ENCODE measurements at places on chromosomes 2 and 18. TPM values are rescaled to one million over a fixed set of nuclear protein-coding genes. Genes with fewer than 3 reads are reported as not detected.

GRCh38 chr2:202060218-202060617 is 12.8 kb upstream of the KIAA2012 start:
- DNase-seq, result no peak

- no peak for DNase-seq
These were observed 13.3 kb downstream of the CTIF start for GRCh38 chr18:48552130-48552529.

DNA sequence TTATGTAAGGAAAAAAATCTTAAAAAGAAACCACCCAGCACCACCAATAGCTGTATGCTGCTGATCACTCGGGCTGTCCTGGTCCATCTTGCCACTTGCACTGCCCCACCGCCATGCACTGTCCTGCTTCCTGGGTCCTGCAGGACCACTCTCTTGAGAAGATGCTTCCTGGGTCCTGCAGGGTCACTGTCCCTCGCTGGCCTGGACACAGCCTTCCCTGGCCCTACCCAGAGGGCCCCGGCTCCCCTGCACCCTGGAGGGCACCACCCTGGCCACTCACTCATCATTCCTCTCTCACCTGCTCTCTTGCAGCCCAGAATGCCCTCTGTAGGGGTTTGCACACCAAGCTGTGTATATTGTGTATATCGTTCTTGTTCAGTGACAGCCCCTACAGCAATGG is 2.4 kb upstream of the OTOS start:
- DNase-seq, result peak; percentile 38

DNA sequence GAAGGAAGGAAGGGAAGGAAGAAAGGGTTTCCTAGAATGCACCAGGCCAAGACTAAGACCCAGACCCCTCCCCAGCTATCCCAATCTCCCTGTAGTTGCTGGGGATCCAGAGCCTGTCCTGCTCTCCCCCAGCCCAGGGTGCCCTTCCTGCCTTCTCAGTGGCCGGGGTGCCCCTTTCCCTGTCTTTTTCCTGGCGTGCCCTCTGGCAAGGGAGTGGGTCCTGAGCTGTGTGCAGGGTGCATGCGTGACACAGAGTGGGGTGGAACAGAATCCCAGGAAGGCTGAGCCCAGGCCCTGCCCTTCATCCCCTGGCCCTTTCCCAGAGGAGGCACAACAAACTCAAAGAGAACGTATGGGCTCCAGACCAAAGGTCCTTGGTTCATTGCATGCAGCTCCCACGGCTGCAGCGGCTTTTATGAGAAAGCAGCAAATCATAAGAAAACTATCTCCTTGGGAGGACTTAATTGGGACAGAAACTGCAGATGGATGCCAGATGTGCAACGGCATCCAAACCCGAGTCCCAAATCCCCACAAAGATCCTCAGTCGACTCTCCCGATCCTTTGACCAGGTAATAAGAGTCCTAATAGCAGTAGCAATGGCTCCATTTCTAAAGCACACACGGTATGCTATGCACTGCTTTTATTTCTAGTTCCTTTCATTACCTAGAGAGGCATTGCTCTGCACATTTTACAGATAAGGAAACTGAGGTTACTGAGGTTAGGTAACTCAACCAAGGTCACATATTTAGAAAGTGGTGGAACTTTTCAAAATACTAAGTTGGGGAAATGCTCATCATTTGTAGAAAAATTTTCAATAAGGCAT is 12.7 kb upstream of the ARID5A start:
- peak; percentile 41 for DNase-seq

DNA sequence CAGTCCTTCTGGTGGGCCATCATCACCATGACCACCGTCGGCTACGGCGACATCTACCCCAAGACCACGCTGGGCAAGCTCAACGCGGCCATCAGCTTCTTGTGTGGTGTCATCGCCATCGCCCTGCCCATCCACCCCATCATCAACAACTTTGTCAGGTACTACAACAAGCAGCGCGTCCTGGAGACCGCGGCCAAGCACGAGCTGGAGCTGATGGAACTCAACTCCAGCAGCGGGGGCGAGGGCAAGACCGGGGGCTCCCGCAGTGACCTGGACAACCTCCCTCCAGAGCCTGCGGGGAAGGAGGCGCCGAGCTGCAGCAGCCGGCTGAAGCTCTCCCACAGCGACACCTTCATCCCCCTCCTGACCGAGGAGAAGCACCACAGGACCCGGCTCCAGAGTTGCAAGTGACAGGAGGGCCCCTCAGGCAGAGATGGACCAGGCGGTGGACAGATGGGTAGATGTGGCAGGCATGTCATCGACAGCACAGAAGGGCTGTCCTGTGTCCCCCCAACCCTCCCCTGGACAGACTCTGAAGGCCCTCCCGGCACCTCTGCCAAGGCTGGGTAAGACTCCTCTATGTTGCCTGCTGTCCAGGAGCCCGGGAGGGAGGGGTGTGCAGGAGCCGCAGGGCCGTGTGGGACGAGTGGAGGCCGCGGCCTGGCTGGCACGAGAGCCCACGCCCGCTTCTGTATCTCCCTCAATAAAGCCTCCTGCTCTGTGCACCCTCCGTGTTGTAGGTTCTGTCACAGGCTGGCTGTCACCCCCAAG is 2.0 kb downstream of the KCNF1 start:
- peak; percentile 59 for DNase-seq

- DNase-seq, result no peak
These were observed 878.4 kb downstream of the CPS1 start for GRCh38 chr2:211434773-211435172.

GRCh38 chr2:172376505-172377125 is 50.8 kb upstream of the ITGA6 start:
- DNase-seq, result no peak

DNA sequence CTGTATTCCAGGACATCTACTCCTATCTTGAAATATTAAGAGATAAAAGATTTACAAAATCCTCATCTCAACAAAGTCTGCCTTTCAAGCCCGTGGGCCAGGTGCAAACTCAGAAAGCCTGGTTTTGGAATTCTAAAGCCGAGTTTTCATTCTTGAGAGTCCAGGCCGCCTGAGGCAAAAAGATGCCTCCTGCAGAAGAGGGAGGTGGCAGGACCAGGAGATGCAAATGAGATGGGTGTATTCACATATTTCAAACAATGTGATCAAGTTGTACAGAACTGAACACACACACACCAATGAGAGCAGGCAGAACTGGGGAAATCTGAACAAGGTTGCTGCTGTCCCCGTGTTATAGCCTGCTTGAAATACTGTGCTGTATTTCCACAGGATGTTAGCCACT is 7.7 kb upstream of the HS6ST1 start:
- no peak for DNase-seq

GRCh38 chr2:88870267-88870839 is 178.9 kb downstream of the RPIA start:
- DNase-seq, result no peak

DNA sequence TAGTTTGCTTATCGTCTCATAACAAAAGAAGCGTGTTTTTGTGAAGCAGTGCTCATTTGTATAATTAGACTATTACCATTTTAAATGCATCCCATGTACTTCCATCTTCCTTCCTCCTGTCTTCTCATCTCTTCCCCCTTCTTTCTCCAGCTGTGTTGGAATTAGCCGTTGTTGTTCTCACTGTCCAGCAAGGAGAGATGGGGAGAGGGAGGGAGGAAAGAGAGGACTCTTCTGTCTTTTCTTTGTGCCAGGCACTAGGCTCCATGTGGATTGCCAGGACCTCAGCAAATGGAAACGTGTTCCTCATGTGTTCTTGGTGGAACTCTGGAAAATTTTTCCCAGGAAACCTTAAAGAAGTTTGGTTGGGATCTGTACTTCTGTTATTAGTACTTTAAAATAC is 131.7 kb downstream of the PHLPP1 start:
- DNase-seq, result no peak

DNA sequence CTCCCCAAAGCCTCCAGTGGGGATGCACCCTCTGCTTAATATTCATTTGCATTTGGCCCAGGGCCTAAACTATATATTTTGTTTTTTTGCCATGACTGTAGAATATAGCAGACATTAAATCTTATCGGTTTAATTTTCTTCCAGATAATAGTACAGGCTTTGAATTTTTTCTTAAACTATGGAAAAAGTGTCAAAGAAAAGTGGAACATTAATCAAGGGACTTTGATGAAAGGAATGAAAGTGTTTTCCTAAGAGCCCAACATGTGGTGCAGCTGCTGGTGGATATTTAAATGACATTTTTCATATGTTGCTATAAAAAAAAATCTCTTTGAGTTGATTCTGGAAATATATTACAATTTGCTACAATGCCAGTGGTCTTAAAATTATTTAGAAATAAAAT is 346.8 kb downstream of the CYP26B1 start:
- no peak for DNase-seq

DNA sequence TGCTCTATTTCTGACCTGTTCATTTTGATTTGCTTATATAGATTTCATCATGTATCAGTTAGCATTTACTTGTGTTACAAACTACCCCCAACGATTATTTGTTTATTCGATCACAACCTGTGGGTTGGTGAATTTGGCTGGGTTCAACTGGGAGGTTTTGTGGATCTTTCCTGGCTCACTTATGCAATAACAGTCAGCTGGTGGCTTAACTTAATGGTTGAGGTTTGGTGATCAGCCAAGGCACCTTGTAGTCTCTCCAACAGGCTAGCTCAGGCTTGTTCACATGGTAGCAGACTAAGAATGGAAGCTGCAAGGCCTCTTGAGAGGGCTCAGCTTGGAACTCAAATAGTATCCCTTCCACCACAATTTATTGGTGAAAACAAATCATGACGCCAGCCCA is 5.4 kb upstream of the PUM2 start:
- DNase-seq, result no peak

- DNase-seq, result no peak
These were observed 46.2 kb downstream of the TFCP2L1 start for GRCh38 chr2:121238828-121239227.

DNA sequence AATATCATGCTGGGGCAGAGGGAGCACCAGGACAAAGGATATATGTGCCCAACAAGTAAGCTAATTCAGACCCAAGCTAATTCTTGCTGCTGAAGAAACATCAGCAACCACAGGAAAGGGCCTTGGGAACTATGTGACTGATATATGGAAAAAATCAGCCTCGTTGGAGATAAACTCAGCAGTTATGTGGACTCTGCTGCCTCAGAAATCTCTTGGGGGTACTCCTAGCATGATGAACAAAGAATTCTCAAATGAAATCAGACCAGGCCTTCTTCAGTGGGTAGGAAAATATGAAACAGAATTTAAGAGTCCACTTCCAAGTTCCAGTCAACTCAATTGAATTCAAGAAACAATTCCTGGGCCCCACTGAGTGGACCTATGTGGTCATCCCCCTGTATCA is 367.9 kb downstream of the TNS1 start:
- DNase-seq, result no peak

GRCh38 chr2:145112467-145112866 is 592.5 kb upstream of the ZEB2 start:
- DNase-seq, result no peak

- no peak for DNase-seq
These were observed 9.1 kb downstream of the MFSD6 start for GRCh38 chr2:190417045-190417842.

DNA sequence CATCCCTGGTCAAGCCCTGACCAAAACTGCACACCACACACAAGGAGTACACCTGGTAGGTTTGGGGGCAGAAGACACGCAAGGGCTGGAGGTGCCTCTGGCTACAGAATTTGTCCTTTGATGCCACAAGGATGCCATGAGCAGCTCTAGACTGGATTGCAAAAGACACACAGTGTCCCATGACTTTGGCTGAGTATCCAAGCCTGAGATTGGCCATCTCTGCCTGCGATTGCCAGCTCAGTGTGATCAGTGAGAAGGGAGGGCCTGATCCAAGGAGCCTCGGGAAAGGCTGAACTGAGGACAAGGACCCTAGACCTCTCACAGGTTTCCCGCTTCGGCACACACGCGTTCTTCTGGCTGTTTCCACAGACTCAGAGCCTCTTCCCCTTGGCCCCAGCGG is 60.0 kb upstream of the FOSL2 start:
- no peak for DNase-seq

GRCh38 chr2:202135091-202135874 is 62.2 kb downstream of the KIAA2012 start:
- DNase-seq, result peak; percentile 95

DNA sequence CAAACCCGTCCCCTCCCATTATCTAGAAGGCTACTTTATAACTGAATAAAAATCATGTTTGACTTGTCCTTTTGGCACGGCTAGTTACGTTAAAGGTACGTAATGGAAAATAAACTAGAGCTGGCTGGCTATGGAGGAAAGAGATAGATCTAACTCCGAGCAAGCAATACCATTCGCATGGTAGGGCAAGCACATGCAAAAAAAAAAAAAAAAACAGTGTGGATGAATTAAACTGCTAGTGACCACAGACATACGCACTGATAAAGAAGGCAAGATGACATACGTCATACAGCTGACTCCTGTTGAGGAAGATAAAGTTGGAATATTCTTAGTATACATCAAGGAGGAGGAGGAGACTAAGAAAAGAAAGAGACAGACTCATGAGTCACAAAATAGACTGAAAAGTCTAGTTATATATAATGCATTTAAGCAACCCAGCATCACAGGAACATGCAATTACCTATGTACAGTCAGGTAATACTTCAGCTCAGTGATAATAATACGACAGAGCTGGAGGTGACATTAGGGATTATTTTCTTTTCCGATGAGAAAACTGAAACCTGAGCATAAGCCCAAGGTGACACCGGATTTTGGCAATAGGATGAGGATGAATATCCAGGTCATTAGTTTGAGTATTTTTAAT is 37.9 kb upstream of the NARS1 start:
- DNase-seq, result no peak

- no peak for DNase-seq
These were observed 222.4 kb upstream of the RBBP8 start for GRCh38 chr18:22710673-22711191.

- DNase-seq, result no peak
These were observed 68.1 kb downstream of the OLA1 start for GRCh38 chr2:174180165-174180724.

- no peak for DNase-seq
These were observed 65.9 kb downstream of the C1D start for GRCh38 chr2:67996772-67997527.

DNA sequence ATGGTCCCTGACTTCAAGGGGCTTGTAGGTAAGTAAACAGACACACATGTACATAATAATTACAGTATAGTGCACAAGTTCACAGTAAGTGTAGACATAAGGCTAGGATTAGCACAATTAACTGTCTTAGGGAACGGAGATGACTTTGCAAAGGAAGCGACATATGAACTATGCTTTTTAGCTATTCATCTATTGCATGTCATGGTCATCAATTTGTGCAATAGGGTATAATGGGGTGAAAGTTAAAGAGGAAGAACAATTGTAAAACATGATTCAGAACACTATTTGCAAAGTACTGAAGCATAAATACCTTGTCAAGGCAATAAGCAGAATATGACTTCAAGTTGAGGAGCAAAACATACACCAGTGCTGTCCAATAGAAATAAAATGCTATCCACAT is 112.3 kb upstream of the SLC8A1 start:
- DNase-seq, result no peak

MOB4 gene
- 22.2 TPM for polyA plus RNA-seq

PCARE gene
- polyA plus RNA-seq, result not detected

KIF5C gene
- polyA plus RNA-seq, result 0.23 TPM

UGT1A4 gene
- polyA plus RNA-seq, result not detected

TWSG1 gene
- 9.1 TPM for polyA plus RNA-seq

HAAO gene
- 12.6 TPM for polyA plus RNA-seq

PER2 gene
- 3.7 TPM for polyA plus RNA-seq

DYNAP gene
- not detected for polyA plus RNA-seq

GALNT5 gene
- polyA plus RNA-seq, result 3.9 TPM

NT5DC4 gene
- polyA plus RNA-seq, result not detected

BIN1 gene
- 52.9 TPM for polyA plus RNA-seq

C2orf15 gene
- polyA plus RNA-seq, result 2.4 TPM

LRATD1 gene
- 31.9 TPM for polyA plus RNA-seq

CCDC74B gene
- 0.60 TPM for polyA plus RNA-seq

DLGAP1 gene
- polyA plus RNA-seq, result 0.13 TPM

FAM110C gene
- 24.6 TPM for polyA plus RNA-seq

All from sigmoid colon (tissue), 7 donors.